ENCODE measurements at places on chromosomes 6 and 20. TPM values are rescaled to one million over a fixed set of nuclear protein-coding genes. Genes with fewer than 3 reads are reported as not detected.

Gene OR2H1
- polyA plus RNA-seq: not detected

Gene FAM83C
- polyA plus RNA-seq: not detected

Gene UFL1
- polyA plus RNA-seq: 13.1 TPM

Gene SIGLEC1
- 2.3 TPM for polyA plus RNA-seq

Gene NKAPL
- polyA plus RNA-seq: 0.61 TPM

Gene THBD
- polyA plus RNA-seq: 3.2 TPM

Gene TPBG
- polyA plus RNA-seq: 0.80 TPM

Gene CD24
- 14.4 TPM for polyA plus RNA-seq

Gene SLC17A3
- 8.3 TPM for polyA plus RNA-seq

Gene HLA-DQA1
- 10.2 TPM for polyA plus RNA-seq

Gene COL21A1
- 0.48 TPM for polyA plus RNA-seq

Gene SNAP25
- polyA plus RNA-seq: 0.69 TPM

Gene HLA-DRB1
- polyA plus RNA-seq: 35.7 TPM

Gene GTSF1L
- not detected for polyA plus RNA-seq

Gene RHAG
- 0.07 TPM for polyA plus RNA-seq

Gene FOXA2
- 11.6 TPM for polyA plus RNA-seq

Gene MANEA
- polyA plus RNA-seq: 21.3 TPM

Gene FAM184A
- polyA plus RNA-seq: 2.5 TPM

Gene ID4
- polyA plus RNA-seq: 0.38 TPM

Gene CLPSL2
- polyA plus RNA-seq: not detected

Gene SYNDIG1
- polyA plus RNA-seq: 0.05 TPM

Gene TUBB2B
- polyA plus RNA-seq: 0.22 TPM

Gene TPX2
- 1.1 TPM for polyA plus RNA-seq

Gene NOL4L
- polyA plus RNA-seq: 3.1 TPM

Gene ENPP3
- 0.51 TPM for polyA plus RNA-seq

Gene VWA7
- polyA plus RNA-seq: 1.0 TPM

Gene SLC35D3
- not detected for polyA plus RNA-seq

Gene TRDN
- polyA plus RNA-seq: not detected

Gene TRIM31
- polyA plus RNA-seq: 0.16 TPM

Gene PXDC1
- polyA plus RNA-seq: 106 TPM

Gene LHFPL5
- polyA plus RNA-seq: not detected

Gene SLC44A4
- not detected for polyA plus RNA-seq

Gene HLA-DMB
- 7.3 TPM for polyA plus RNA-seq

Gene ZBTB12
- 0.83 TPM for polyA plus RNA-seq

Gene LINC00237
- polyA plus RNA-seq: not detected

Gene PSORS1C1
- 0.08 TPM for polyA plus RNA-seq

Gene DDAH2
- 19.8 TPM for polyA plus RNA-seq

Gene GLP1R
- polyA plus RNA-seq: not detected

Measured in liver (tissue), 10 donors.